ENCODE measurements at places on chromosomes 13 and 19.

- no peak for DNase-seq
These were observed 9.6 kb upstream of the CEACAM5 start for GRCh38 chr19:41698746-41699230.

DNA sequence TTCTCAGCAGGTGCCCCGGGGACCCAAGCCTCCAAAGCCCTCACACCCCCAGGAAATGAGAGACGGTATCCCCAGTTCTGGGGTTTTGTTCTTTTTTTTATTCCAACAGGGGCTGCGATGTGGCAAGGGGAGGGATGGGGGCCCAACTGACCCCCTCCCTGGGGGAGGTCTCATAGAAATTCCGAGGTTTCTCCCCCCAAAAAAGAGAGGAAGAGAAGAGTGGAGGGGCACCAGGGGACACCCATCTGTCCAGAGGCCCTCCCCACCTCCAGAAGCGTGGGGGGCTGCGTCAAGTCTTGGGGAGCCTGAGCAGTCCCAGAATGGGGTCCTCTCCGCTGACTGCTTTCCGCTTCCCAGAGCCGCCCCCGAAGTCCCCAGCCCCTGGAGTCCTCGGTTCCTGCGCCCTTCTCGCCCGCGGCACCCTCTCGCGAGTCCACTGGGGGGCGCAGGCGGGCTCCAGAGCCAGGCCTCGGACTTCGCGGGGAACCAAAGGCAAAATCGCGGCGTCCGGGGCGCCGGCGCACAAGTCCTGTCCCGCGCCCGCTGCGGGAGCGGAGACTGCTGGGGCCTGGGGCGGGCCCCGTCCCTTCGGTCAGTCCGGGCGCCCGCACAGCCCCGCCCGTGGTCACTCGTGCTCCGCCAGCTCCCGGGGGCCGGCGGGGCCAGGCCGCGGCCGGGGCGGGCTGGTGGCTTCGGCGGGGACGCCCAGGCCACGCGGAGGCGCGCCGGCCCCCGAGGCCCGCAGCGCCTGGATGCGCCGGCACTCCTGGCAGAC lies 4.4 kb upstream of the ATP1A3 start:
- peak; percentile 55 for DNase-seq

GRCh38 chr13:33617055-33617454 lies 200.9 kb upstream of the RFC3 start:
- DNase-seq = no peak

GRCh38 chr19:9183000-9183399 lies 4.2 kb downstream of the OR7D2 start:
- DNase-seq = no peak

DNA sequence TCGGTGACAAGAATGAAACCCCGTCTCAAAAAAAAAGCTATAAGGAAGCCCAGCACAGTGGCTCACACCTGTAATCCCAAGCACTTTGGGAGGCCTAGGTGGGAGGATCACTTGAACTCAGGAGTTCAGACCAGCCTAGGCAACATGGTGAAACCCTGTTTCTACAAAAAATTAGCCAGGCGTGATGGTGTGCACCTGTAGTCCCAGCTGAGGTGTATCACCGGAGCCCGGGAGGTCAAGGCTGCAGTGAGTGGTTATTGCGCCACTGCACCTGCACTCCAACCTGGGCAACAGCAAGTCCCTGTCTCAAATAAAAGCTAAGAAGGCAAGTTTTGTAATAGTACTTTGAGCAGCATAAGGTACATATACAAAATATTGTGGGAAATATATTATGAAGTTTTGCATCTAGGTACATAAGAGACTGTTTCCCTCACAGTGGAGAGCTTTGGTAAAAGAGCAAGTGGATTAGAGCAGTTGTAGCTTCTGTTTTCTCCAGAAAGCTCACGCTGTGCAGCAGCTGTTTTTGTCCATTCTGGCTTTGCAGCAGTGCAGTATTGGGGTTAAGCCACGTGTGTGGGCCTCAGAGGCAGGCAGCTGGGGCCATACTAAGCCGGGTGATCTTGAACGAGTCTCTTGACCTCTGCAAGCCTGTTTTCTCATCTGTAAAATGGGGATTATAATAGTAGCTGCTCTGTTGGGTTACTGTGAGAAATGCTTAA lies 35.4 kb downstream of the ARHGAP35 start:
- no peak for DNase-seq

DNA sequence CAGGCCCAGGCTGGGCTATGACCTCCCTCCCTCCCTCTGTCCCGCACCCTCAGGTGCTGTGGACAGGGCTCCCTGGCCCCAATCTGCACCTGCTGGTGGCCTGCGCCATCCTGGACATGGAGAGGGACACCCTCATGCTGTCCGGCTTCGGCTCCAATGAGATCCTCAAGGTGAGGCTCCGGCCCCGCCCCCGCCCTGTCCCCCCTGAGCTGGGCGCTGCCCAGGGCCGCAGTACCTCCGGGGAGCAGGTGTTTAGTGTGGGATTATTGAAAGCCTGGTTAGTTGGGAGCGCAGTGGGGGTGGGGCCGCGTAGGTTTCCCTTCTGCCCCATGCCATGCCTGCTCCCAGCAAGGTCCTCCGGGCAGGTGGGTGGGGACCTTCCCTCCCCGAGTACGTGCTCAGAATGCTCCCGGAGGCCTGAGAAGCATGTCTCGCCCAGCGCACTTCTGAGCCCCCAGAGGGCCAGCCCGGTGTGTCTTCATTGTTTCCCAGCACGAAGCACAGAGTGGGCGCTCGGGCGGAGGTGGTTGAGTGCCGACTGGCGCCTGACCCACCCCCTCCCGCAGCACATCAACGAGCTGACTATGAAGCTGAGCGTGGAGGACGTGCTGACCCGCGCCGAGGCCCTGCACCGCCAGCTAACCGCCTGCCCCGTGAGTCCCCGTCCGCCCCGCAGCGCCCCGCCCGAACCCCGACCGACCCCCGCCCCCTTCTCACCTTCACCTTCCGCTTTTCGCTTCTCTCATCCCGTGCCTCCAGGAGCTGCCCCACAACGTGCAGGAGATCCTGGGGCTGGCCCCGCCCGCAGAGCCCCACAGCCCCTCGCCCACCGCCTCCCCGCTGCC lies 8.8 kb downstream of the IL4I1 start:
- no peak for DNase-seq

DNA sequence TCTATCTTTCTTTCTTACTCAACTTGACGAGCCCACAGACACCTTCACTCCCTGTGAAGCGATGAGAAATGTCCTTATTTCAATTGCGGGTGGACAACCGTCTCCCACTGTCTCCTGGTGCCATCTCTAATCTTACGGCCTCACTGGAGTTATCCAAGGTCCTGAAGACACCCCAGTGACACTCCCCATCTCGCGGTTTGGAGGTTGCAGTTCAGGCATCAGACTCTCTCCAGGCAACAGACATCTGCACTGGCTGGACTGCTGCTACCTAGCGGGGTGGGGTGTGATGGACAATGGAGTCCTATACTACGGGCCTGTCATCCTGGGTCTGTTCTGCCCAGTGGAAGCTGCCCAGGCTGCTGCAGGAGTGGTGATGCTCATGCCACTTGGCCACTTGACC lies 18.3 kb upstream of the IRS2 start:
- no peak for DNase-seq

DNA sequence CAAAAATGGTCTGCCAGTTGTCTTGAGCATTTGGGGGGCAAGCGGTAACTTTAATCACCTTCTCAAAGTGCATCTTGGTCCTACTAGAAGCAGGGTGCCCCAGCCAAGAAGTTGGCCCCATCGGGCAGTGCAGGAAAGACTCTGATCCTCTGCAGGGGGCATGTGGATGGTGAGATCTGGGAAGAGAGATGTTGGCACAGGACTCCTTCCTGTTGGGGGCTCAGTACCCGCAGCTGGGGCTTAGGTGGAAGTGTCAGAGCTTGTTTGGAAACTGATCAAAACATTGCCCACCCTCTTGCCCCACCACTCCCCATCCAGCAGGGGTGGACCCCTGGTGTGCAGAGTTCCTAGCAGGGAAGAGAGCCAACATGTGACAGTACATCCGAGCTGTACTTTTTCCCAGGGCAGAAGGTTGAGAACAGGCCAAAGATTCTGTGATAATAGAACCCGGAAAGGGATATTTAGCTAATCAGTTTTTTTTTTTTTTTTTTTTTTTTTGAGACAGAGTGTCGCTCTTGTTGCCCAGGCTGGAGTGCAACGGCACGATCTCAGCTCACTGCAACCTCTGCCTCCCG lies 8.8 kb downstream of the RRAS start:
- no peak for DNase-seq

GRCh38 chr19:917323-918151 lies at the start of gene KISS1R:
Gene KISS1R, plus strand, starts transcription at chr19:917333. Its CDS starts 170 bp downstream, at chr19:917503.
- DNase-seq = peak; percentile 82

- DNase-seq = no peak
These were observed 27.2 kb downstream of the COL4A2 start for GRCh38 chr13:110334256-110334655.

DNA sequence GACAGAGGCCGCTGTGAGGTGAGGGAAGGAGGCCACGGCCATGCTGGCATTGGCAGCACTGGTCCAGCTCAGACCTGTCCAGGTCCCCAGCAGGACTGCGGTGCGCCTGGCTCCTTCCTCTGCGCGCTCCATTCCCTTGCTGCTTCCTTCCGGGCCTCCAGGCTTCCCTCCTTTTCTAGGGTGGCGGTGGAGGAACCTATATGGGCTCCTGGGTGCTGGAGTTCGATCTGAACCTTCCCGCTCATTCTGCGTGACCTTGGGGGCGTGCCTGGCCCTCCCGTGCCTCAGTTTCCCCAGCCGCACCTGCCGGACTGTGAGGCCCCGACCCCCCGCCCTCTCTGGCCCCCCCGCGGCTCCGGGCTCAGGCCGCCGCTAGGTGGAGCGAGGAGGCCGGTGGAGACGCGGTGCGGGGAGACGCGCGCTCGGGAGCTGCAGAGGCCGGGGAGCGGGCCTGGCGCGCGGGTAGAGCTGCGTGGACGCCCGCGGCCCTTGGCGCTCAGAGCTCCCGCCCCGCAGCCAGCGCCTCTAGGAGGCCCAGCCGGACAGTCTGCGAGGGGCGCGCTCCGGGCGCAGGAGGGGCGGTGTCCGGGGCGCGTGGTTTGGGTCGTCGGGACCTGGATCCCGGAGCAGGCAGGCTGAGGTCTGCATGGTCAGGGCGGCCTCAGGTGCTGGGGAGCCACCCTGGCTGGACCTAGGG lies 29.9 kb downstream of the EFNA2 start:
- peak; percentile 37 for DNase-seq

GRCh38 chr13:97057176-97057575 lies 62.9 kb upstream of the OXGR1 start:
- no peak for DNase-seq

DNA sequence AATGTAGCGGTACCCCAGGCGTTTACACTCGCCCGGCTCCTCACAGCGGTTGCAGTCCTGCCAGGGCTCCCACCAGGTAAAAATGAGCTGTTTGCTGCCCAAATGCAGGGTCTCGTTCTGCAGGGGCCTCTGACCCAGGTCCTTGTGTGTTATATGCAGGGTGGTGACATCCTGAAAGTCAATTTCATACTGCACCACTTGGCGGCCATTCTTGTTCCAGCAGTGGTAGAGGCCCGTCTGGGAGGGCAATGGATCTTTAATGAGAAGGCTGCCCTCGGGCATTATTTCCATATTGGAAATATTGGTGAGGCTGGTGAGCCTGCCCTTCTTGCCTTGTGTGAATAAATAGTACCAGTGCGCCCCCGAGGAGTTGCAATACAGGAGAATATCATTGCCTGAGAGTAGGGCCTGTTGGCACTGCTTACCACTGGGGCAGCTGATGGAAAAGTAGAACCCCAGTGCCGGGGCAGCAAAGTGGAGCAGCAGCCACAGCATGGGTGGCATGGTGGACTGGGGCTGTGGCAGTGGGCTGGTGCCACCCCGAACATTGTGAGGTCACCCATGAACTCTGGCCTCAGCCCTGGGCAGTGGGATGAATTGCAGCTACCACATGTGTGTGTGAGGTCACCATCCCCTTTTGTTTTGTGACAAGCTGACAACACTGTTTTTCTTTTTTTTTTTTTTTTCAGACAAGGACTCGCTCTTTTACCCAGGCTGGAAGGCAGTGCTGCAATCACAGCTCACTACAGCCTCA lies at the start of gene FAM187B:
Gene FAM187B (minus strand): TSS at position 563 of the 754 bp plus-strand sequence. CDS start 59 bp downstream, at position 504.
- DNase-seq = no peak

DNA sequence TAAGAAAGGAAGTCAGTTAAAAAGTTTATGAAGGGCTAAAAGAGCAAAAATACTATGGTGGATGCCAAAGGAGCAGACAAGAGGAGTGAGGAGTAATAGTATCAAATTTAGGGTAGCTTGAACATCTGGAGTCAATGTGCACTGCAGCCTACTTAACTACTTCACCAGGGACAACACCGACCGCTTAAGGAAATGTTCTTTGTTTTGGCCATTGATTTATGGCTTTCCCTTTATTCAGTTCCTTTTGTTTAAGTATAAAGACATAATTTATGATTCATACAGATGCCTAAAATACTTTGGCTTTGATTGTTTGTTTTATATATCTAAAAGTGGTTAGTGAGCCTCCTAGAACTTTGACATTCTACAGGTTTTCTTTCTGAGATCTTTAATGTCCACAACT lies 276.3 kb upstream of the PRR20A start:
- no peak for DNase-seq

- no peak for DNase-seq
These were observed 153.2 kb downstream of the ZNF486 start for GRCh38 chr19:20320191-20320590.

DNA sequence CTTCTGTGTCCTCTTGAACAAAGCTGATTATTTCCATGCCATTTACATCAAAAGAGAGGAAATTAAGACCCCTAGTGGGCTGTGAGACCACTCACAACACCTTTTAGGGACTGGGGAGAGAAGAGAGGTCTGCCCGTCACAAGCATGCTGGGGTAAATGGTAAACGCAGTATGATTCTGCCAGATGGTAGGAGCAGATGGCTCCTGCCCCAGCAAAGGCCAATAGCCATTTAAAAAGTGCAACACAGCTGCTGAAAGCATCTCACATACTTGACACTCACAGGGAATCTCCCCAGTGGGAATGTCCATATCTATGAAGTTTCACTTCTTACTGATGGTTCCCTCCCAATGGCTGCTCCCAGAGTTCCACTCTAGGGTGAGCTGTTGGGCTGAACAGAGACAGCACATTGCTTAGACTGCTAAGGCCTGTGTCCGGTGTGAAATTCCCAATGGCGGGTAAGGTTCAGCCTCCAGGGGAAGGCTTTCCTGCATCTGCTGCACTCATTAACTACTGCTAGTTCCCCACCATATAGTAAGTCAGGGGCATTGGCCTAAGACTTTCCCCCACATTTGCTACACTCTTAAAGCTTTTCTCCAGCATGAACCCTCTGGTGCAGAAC lies 7.4 kb downstream of the ZNF671 start:
- DNase-seq = no peak

GRCh38 chr13:39463611-39464010 lies 139.4 kb downstream of the LHFPL6 start:
- no peak for DNase-seq

DNA sequence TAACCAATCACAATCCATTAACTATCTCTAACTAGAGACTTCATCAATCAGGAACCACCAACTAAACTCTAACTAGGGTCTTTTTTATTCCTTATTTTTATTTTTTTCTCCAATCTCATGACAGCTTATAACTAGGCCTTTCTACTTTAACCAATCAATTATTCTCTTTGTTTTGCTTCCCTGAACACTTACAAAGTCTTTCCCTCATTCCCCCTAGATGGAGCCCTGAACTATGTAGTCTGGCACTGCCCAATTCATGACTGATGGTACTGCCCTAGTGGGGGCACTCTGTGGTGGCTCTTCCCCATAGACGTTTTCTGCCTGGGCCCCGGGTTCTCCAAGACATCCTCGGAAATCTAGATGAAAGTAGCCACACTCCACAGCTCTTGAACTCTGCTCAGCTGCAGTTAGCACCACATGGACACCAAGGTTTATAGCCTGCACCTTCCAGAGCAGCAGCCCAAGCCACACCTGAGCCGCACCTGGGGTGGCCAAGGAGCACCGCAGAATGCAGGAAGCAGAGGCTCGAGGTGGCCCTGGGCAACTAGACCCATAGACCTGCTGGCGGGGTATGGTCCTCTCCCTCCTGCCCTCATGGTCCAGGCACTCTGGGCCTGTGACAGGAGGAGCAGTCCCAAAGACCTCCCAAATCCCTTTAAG lies 6.6 kb downstream of the ATP7B start:
- DNase-seq = no peak
